ENCODE measurements at places on chromosomes 2 and 18.

DNA sequence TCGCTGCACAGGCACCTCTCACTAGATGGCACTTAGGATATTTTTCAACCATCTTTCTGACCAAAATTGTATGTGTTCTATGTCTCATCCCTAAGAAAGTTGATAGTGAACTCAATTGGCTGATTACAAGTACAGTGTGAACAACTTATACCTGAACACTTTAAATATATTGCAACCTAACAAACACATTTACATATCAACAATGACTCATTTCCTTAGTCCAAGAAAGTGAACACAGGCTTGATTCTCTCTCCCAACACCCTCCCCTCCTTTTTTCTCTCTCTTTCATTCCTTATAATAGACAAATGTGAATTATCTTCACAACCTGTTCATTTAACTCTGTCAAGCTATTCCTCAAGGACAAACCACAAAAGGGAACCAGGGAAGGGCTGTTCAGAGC lies 192.0 kb downstream of the SLC8A1 start:
- no peak for DNase-seq

- no peak for DNase-seq
Observed at GRCh38 chr2:24115057-24115456, 8.1 kb downstream of the PFN4 start.

DNA sequence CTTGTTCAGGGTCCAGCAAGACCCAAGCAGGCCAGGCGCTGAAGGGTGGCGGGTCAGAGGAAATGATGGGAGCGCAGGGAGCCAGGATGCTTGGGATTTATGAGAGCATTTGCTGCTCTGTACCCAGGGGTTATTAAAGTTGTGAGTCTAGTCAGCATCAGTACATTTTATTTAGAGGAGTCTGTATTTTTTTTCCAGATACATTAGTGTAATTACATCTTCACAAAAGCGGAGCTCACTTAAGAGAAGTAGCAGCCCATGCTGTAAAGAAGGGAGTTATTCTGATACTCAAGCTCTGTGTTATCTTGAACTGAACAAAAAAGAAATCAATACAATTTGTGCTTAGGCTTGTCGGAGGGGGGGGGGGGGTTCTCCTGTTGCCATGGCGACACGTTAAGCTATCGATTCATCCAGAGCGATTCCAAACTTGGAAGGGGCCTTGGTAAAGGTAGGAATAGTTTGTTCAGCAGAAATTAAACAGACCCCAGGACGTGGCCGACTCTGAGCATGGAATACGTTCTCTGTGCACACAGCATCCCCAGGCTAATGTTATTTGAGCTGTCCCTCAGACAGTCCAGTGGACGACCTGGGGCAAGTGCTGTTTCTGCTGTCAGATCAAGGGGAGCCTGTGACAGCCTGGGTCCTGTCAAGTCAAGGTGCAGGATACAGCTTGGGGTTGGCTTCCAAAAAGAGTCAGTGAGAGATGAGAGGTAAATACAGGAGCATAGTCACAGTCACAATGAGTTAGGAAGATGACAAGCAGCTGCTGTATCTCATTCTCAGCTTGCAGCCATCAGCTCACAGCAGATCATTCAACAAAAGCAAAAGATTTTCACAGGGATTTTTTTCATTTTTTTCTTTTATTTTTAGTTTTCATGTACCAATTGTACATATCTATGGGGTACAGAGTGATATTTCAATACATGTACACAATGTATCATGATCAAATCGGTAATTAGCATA lies 387.6 kb downstream of the DCDC2C start:
- DNase-seq = no peak

DNA sequence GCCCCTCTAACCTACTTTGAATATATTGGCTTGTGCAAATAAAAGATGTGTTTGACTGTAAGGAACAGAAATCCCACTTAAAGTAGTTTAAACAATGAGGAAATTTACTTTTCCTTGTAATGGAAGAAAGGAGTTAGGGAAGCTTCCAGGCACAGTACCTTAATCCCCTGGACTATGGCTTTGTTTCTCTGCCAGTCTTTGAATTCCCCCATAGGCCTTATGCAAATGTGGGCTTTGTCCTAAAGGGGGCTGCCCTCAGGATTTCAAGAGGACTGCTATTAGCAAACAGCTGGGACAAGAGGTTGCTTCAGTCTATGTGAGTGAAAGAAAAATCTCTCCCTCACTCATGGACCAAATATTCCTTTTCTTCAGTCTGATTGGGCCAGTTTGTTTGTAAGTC lies 255.1 kb upstream of the THSD7B start:
- DNase-seq = no peak

- no peak for DNase-seq
Observed at GRCh38 chr2:79695248-79695647, 182.4 kb downstream of the CTNNA2 start.

- no peak for DNase-seq
Observed at GRCh38 chr2:2657121-2657962, 326.3 kb upstream of the MYT1L start.

DNA sequence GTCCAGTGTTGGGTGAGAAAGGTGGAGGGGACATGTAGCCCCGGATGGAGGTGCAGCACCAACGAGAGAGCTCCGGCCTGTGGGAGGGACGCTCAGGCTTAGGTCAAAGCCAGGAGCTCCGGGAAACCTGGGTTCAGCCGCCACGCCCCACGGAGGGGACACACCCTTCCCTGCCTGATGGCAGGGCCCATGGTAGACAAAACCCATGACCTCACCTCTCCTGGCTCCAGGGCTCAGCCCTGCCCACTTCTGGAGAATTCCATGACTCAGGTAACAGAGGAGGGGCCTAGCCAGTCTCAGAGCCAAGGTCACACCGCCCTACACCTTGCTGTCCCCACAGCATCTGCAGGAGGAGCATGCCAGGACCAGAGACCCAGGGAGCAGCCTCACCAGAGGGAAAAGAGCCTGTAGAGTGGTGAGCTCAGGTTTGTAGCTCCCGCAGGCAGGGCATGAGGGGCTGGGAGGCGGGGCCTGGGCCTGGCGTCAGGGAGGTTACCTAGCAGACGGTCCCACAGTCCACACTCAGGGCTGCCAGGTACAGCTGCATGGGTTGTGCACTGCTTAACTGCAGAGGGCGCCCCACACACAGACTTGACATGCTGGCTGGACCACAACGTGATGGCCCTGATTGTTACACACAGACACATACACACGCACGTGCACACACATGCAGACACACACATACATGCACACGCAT lies 70.8 kb upstream of the SMAD7 start:
- peak; percentile 27 for DNase-seq

DNA sequence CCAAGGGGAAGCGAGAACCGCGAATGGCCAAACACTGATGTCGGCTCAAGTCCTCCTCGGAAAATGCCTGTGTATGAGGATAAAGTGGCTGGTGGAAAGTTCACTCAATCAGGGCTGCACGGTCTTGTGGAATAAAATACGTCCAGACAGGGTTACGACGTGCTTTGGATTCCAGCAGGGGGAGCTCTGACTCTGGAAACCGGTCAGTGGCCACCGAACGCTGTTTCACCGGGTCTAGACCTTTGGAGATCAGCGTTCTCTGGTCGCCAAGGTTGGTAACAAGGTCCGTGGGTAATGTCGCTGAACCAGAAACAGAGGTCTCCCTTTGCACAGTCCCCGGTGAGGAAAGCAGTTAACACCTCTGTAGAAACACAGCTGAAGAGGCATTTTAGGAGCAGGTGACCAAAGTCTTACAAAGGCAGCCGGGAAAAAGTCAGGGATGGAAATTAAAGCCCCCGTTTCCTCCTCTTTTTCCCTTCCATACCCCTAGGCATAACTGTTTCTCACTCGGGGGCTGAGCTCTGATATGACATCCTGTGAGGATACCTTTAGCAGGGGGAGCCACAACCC lies 47.8 kb downstream of the CDCA7 start:
- DNase-seq = peak; percentile 20

DNA sequence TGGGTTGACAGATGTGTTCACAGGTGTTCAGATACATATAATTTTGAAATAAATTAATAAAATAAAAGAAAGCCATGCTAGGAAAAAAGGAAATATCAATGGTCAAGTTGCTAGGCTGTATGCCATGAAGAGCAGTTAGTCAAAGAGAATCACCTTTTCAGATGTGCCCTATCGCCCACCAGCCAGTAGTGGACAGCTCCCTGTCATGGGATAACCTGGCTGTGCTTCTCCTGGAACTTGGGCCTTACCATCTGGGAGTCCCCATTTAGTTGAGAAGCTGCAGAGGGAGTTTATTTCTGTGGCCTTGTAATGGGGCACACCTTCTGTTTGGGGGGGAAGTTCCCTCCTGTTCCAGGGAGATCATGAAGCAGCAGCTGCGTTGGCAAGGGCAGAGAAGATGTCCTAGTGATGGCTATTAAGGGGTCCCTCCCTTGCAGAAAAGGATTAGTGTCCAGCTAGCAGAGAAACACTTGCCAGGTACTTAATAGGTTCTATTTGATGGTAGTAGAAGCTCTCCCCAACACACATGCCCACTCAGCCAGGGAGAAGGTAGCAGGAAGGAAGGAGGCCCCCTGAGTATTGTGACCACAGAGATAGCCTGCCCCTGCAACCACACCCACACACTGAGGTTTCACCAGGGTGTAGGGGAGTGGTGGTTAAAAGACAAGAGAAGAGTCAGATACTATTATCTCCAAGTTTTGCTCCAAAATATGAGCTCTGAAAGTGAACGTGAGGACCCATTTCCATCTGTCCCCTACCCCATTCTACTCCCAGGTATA lies 117.7 kb downstream of the B3GNT2 start:
- no peak for DNase-seq

- DNase-seq = no peak
Observed at GRCh38 chr2:23745068-23745725, 181.7 kb downstream of the ATAD2B start.

GRCh38 chr2:115292742-115293141 lies 850.3 kb downstream of the DPP10 start:
- no peak for DNase-seq

GRCh38 chr2:117774716-117775115 lies 39.8 kb upstream of the DDX18 start:
- no peak for DNase-seq

- no peak for DNase-seq
Observed at GRCh38 chr2:141392517-141393213, 738.2 kb downstream of the LRP1B start.

GRCh38 chr2:196181484-196181883 lies 10.1 kb upstream of the STK17B start:
- DNase-seq = no peak

DNA sequence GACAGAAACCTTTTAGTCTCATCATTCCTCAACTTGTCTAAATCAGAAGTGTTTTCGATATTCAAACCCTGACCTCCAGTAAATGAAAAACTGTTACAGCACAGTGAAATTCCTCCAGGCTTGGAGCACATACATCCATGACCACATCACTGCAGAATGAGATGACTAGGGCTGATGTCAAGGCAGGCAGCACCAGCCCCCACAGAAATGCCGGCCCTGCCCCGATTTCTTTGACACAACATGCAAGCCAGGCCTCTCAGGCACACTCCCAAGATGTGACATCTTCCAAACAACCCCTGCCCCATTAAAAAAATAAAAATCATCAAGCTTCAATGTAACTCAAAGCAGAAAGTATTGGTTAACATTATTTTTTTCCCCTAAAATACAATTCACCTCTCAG lies 103.3 kb downstream of the CTAGE1 start:
- no peak for DNase-seq

- DNase-seq = no peak
Observed at GRCh38 chr2:238167761-238168160, 9.0 kb downstream of the ERFE start.

GRCh38 chr18:76953583-76954233 lies 131.4 kb downstream of the ZNF236 start:
- DNase-seq = no peak

DNA sequence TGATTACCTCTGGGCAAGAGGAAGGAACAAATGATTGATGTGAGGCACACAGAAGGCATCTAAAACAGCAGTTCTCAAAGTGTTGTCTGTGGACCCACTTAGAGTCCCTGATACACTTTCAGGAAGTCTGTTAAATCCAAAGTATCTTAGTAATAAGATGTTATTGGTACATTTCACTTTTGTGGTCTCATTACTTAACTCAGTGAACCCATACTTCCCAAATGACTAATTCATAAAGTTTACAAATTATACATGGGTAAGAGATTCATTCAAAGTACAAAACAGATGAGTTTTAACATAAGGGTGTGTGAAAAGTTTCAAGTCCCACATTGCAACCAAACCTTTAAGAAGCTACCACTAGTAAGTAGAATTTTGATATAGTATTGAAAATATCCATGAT lies 440.5 kb downstream of the NUP35 start:
- DNase-seq = no peak

DNA sequence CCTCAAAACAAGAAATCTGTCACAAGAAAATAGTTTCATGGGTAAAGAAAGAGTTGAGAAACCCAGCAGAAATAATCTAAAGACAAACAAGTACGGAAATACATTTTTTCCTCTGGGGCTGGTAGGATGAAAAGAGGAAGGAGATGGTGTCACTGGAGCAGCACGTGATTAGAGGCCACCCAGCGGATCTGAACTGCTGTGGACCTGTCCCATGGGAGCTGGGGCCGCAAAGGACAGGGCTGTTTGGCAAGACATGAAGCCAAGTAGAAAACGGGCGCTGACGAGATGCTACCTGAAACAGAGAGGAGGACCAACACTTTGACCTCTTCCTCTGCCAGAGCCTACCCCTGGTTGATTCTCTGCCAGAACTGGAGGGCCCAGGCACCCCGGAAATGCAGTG lies 295.4 kb upstream of the ATP5MC3 start:
- DNase-seq = no peak

DNA sequence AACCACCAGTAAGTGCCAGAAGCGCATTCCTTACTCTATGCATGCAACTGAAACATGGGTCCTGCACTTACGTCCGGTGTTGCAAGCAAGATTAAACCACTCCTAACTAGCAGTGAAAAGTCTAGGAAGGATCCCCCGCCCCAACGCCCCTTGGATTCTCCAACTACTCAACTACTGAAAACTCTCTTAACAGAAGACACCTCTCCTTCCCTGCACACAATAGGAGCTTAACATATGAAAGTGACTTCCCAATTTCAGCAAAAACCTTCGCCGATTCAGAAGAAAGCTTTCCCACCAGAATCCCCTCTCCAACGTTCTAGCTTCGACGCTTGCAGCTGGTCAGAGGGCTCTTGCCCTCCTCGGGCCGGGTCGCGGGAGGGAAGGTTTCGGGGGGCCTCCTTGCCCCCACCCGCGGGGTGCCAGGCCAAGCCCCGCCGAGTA lies 578 bp downstream of the IWS1 start:
- no peak for DNase-seq

DNA sequence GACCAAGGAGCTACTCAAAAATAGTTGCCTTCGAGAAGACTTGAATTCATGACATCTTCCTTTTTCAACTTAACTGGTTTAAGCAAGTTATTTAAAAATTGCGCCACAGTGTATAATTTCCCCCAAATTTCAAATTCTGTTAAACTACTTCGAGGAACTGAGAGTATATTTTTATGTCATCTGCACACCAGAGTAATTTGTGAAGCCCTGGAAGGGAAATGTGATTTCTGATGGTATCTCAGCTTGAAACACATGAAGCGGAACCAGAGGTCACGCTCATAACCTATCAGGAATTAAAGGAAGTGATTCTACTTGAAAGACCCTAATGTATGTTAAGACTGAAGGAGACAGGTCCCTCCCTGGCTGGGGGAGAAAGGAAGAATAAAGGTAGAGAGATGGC lies 33.9 kb upstream of the DARS1 start:
- DNase-seq = no peak

All from activated CD4-positive, alpha-beta T cell treated with anti-CD3 and anti-CD28 coated beads, Interleukin-2, amount 50 U/mL, for 24 hours (primary cell).